ENCODE measurements at places on chromosomes 1 and 21. TPM values are rescaled to one million over a fixed set of nuclear protein-coding genes. Genes with fewer than 3 reads are reported as not detected.
A peak's percentile ranks its signal among the peaks of the same experiment; 100 is the strongest.

GRCh38 chr1:38741341-38741740 is 118.2 kb downstream of the RRAGC start:
- DNase-seq = no peak

DNA sequence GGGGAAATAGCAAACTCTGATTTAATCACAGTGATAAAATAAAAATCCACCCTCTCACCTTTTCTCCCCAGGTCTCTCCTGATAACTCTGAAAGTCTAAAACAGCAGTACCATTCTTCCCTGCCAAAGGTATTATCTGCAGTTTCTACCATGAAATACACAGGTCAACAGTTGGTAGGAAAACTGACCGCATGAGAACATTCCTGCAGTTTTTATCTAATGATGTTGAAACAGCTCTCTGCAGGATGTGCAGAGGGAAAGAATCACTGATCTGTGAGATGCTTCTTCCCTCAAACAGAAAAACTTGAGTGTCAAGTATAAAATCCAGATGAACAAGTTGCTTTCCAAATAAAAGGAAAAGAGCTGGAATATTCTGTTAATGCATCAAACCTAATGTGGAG is 39.1 kb downstream of the KCNJ6 start:
- peak; percentile 16 for DNase-seq

DNA sequence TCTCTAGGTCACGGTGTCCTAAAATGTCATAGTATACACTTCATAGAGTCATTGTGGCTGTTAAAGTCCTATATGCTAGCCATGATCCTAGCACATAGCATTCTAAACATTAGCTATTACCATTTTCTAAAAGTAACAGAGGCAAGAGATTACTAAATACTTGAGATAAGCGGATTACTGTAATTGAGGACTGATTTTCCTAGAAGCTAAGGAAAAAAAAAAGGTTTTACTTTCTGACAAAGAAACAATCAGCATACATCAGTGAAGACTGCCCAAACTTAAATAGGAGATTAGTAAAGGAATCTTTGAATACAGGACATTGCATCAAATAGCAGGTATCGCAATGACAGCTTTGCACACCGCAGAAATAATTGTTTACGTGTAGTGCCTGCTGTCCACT is 91.3 kb upstream of the HNRNPU start:
- no peak for DNase-seq

DNA sequence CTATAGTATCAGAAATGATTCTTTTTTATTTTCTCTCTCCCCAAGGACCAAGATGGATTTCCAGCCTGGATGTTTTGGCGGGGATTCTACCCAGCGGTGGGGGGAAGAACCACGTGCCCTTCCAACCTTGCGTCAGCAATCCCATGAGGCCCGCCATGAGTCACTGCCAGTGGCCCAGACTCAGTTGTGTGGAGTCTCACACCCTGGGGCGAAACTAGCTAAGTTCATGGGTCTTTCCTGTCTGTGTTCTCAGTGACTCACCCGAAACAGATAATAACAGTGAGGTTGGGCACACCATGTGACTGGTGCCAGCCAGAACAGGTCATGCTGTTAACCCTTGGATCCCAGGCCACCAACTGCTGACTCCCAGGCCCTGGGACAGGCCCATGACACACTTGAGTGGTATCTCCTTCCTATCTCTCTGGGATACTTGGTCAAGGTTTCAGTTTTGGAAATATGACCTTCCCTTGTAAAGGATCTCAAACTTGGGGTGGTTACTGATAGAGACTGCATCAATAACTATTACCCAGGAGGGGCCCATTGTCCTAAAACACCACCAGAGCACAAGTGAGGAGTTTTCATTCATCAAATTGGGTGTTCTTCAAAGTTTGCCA is 98.0 kb upstream of the DUSP10 start:
- DNase-seq = peak; percentile 100

- no peak for DNase-seq
These were observed 1644.0 kb upstream of the B3GALT2 start for GRCh38 chr1:194830387-194830786.

DNA sequence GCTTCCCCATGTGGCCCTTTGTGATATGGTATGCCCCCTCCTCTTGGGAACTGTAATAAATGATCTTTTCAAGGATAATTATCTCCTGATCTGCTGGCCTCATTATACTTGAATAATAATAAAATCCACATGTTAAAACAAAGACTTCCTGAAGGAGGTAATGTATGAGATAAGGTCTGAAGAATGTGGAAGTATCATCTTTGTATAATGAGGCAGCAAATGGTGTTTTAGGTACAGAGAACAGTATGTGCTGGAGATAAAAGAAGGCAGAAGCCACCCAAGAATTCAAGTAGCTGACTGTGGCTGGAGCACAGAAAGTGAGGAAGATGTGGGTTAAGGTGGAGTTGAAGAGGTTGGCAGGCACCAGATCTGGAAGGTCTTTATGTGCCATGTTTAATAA is 12.8 kb upstream of the COG2 start:
- no peak for DNase-seq

- DNase-seq = peak; percentile 72
These were observed 19.0 kb upstream of the L1TD1 start for GRCh38 chr1:62175568-62176179.

GRCh38 chr1:28591708-28592320 is at the start of gene RAB42:
Gene RAB42, plus strand, starts transcription at chr1:28592265. Its CDS starts 247 bp downstream, at chr1:28592512.
- DNase-seq = no peak

DNA sequence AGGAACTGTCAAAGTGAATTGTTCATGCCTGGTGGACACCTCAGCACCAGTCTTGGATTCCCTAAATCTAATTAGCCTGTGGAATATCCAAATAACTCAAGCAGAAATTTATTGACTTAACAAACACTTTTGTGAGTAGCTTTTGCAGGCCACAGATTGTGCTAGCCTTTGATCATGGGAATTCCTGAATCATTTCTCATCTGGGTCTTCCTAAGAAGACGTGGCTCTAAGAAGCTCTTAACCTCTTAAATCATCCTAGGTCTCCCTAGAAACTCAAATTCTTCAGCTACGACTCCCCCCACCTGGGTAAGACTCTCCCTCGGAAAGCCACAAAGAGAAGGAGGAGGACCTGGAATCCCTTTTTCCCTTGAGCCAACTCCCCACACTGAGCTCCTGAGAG is 53.8 kb upstream of the PSEN2 start:
- no peak for DNase-seq

DNA sequence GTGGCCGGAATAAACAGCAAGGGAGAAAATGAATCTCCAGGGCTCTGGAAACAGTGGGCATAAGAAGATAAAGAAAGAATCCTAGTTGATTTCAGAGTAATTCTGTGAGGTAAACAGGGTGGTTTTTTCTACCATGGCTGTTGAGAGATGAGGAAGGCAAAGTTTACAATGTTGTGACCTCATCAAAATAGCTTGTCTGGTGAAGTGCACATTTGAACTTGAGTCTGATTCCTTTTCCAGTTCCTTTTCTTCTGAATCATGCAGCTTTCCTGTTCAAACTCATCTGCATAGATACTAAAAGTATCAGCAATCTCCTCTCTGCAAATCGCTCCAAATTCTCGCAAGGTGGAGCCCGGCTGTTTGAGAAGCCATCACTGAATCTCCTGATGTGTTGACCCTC is 161.7 kb downstream of the PLPP3 start:
- DNase-seq = no peak

- DNase-seq = peak; percentile 73
These were observed 108.0 kb downstream of the PGBD5 start for GRCh38 chr1:230317823-230318819.

DNA sequence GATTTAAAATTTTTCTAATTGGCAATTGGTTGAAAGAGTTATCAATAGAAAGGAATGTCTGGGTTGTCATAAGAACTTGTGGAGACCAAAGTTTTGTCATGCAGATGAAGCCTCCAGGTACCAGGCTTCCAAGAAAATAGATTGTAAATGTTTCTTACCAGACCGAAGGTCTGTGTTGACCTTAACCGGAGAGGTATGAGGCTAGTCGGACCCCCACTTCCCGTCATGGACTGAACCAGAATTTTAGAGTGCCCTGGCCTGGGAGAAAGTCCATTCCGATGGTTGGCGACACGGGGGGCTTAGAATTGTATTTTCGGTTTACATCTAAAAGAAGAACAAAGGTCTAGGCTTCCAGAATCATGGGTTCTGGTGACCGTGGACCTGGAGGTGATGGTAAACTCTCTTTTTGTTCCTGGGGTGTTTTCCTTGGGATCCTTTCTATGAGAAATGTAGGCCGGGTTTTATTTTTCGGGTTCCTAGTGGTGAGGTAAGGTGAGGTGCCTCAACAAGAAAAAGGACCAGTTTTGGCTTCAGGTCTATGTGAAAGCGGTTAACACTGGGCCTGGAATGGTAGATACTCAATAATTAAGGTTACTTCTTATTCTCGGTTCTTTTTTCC is 405 bp upstream of the UHMK1 start:
- DNase-seq = no peak

GRCh38 chr1:63611231-63611630 is 18.0 kb downstream of the PGM1 start:
- peak; percentile 39 for DNase-seq

DNA sequence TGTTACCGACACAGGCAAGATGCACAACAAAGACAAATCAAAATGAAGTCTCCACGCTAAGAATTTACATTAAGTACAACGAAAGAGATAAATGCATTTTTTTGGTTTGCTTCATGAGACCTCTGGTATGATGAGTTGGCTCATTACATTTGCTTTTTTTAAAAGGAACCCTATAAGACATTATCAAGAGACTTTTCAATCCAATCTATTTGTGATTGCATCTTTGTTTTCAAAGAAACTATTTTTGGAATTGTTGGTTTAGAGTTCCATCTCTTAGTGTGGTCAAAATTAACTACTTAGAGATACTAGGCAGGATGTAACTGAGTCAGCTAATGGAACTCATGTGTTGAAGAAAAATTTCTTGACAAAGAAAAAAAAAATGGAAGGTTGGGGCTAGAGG is 200.1 kb downstream of the ZC3H11B start:
- no peak for DNase-seq

DNA sequence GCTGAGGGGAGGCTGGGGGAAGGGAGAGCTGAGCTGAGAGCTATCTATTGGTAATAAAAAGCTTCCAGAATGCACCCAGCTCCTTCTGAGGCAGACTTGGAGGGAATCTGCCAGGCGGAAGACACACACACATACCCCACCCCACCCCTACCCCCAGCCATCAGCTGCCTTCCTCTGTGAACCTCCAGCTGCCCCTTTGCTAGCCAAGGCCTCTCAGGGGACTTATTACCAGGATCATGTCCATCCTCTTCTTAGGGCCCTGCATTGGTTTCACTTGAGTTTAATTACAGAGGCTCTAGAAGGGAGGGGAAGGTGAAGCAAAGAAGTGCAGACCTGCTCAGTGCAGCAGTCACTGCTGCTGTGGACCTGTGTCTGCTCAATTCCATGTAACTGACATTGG is 156.4 kb downstream of the OMA1 start:
- no peak for DNase-seq

- DNase-seq = peak; percentile 47
These were observed 34.4 kb downstream of the PALMD start for GRCh38 chr1:99680270-99680669.

DNA sequence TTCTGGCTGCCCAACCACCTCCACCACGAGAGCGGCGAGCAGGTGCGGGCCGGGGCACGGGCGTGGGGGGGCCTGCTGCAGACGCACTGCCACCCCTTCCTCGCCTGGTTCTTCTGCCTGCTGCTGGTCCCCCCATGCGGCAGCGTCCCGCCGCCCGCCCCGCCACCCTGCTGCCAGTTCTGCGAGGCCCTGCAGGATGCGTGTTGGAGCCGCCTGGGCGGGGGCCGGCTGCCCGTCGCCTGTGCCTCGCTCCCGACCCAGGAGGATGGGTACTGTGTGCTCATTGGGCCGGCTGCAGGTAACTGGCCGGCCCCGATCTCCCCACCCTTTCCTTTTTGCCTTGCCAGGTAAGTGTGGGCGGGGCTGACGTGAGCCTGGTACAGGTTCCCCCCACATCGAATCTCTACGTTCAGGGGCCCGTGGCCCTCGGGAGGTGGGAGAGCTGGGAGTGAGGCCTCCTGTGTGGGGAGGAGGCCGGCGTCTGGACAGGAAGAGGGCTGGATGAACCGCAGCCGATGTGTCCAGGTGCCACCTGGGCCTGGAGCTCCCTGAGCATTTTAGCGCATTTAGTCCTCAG is 51.7 kb downstream of the COL18A1 start:
- no peak for DNase-seq

GRCh38 chr1:18997508-18997907 is 41.0 kb upstream of the IFFO2 start:
- no peak for DNase-seq

DNA sequence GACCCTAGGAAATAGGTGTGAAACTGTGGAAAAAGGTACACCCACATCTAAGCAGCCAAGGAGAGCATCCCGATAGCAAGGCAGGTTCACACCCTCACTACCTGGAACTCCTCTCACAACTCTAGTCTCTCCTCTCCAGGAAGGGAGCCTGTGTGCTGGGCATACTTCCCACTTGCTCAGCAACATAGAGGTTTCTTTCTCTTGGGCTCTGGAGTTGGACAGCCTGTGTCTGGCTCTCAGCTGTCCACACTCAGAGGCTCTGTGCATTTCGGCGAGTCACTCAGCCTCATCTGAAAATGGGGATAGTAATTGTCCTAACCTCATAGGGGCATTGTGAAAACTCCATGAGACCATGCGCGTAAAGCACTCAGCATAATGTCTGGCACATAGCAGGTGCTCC is 29.6 kb upstream of the VWA5B1 start:
- DNase-seq = no peak

DNA sequence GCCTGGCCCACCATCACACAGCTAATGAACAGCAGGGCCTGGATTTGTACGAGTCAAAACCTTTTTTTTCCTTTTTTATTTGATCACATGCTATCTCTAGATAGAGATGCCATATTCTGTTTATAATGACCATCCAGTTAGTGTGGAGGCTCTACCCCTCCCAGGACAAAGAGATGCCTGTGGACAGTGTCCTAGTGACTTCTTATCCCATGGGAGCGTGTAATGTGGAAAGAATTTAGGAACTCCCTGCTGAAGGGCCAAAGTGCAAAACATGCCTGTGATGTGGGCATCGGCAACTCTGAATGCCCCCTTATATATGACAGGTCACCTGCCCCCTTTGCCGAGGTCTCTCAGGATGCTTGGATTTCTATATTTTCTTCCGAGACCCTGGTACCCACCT is 292.2 kb downstream of the RRAGC start:
- DNase-seq = no peak

GRCh38 chr1:6271554-6271953 is 10.7 kb upstream of the GPR153 start:
- no peak for DNase-seq

GRCh38 chr1:28887419-28887834 is 26.9 kb upstream of the EPB41 start:
- no peak for DNase-seq

- DNase-seq = peak; percentile 84
These were observed at the start of gene C2CD4D for GRCh38 chr1:151839457-151840403. Gene C2CD4D, minus strand, starts transcription at chr1:151839820. Its CDS starts 831 bp downstream, at chr1:151838989.

DNA sequence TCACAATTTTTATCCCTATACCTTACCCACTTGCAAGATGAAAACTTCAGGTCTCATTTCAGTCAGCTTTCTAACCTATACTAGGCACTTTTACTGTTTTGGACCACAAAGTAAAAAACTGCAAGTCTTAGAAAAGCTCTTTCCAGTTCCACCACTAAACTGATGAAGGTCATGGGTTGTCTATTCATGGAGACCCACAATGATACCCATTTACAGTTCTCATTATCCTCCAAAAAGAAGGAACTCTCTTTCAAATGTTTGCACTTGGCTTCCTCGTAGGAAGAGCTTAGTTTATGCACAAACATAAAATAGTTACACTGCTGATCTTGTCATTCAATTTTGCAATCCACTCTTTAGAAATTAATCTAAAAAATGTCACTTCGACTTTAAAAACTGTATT is 9.3 kb downstream of the ZNF281 start:
- DNase-seq = no peak

Gene KPRP
- total RNA-seq = 0.25 TPM

Gene FALEC
- not detected for total RNA-seq

Gene TSPEAR
- total RNA-seq = not detected

Gene SMPDL3B
- 2.6 TPM for total RNA-seq

Gene S100A9
- total RNA-seq = 126 TPM

Gene NCAM2
- not detected for total RNA-seq
